ENCODE measurements at places on chromosomes 6 and 20. TPM values are rescaled to one million over a fixed set of nuclear protein-coding genes. Genes with fewer than 3 reads are reported as not detected.

ID4 gene
- total RNA-seq: 1.3 TPM

SEMG1 gene
- total RNA-seq: not detected

C6orf58 gene
- total RNA-seq: not detected

KCNG1 gene
- 23.8 TPM for total RNA-seq

RAB44 gene
- total RNA-seq: 0.07 TPM

PRR3 gene
- 2.9 TPM for total RNA-seq

CRISP3 gene
- 0.09 TPM for total RNA-seq

SSTR4 gene
- not detected for total RNA-seq

PBOV1 gene
- not detected for total RNA-seq

PREX1 gene
- 0.56 TPM for total RNA-seq

HLA-DPB1 gene
- total RNA-seq: 0.93 TPM

ANGPT4 gene
- not detected for total RNA-seq

Measured in airway epithelial cell (primary cell).